SW 1271 (cell line): ENCODE measurements at places on chromosomes 7 and 10.

DNA sequence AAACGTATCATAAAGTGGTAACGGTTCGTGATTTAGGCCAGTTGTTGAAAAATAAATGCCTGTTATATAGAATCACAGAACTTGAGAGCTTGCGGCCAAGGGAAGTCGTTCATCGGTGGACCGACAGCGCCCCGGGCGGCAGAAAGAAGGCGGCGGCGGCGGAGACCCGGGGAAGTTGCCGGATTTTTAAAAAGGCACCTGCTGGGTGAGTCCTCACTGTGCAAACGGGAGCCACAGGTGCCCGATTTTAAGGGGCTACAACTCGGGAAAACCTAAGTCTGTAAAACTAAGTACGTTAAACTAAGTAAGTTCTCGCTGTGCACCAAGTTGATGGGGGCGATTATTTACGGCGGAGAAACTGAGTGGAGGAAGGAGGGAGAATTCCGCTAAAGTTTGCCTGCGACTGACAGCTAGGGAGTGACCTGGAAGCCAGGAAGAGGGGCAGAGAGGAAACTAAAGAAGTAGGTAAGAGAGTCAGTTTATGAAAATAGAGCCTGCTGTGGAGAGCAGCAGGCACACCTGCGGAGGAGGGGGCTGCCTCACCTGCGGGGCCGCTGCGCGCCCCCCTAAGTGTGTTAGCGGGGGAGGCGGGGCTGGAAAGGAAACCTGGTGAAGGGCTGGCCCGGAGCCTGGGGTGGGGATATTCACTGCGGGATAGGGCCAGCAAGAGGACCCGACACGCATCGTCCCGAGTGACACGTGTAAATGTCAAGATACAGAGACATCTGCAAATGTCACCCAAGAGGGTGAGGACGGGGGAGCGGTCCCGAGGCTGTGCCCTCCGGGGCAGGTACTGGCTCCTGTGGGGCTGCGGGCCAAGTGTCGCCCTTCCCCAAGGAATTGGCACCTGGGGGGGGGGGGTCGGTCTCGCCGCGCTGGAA lies 996 bp downstream of the ADAM12 start:
- DNase-seq = no peak

DNA sequence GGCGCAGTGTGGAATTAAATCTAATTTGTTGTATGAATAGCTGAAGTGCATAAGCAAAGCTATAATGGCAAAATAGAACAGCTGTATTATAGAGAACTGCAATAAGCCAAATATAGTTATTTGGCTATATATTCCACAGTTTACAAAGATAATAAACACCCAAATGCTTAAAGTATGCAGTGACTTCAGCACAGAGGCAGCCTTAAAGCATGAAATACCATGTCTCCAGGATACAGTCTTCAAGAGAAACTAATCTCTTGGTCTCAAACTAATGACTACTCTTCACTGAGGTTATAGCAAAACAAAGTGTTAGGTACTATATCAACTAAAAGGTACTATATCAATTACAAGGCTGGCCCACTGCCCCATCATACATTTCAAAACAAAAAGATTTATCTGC lies 48.0 kb downstream of the NT5C2 start:
- no peak for DNase-seq

DNA sequence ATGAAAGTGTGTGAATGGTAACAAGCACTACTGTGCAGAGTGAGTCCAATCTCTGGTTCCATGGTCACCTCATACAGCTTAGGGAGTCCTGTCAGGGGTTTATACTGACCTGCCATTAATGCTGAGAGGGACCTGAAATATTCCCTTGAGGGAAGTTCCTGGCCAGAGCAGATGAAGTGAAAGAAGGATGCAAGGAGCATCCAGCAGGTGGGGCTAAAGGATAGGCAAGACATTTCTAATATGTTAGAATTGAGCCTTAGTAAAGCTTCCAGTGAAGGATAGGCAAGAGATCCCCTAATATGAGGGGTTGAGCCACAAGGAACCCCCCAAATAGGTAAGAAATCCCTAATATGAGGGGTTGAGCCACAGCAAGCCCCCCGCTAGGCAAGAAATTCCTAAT lies 25.5 kb upstream of the FAM221A start:
- no peak for DNase-seq

DNA sequence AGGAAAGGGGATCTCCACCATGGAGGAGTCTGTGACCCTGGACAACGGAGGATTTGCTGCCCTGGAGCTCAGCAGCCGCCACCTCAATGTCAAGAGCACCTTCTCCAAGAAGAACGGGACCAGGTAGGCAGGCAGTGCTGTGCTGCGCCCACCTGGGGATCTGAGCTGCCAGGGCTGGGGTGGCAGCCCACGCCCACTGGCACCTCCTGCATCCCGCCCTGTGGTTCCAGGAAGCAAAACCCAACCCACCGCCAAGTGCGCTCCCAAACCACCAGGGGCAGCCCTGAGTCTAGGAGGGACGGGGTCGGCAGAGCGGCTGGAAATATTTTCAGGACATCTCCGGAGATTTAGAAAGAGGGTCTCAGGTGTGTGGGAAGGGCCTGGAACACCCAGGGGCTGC lies 440.3 kb upstream of the FOXK1 start:
- no peak for DNase-seq

- DNase-seq = no peak
Observed at GRCh38 chr7:27960415-27960814, 220.2 kb downstream of the JAZF1 start.
